Left renal cortex interstitium (tissue), 4 donors: ENCODE measurements at places on chromosomes 1 and 21. TPM values are rescaled to one million over a fixed set of nuclear protein-coding genes. Genes with fewer than 3 reads are reported as not detected.

DNA sequence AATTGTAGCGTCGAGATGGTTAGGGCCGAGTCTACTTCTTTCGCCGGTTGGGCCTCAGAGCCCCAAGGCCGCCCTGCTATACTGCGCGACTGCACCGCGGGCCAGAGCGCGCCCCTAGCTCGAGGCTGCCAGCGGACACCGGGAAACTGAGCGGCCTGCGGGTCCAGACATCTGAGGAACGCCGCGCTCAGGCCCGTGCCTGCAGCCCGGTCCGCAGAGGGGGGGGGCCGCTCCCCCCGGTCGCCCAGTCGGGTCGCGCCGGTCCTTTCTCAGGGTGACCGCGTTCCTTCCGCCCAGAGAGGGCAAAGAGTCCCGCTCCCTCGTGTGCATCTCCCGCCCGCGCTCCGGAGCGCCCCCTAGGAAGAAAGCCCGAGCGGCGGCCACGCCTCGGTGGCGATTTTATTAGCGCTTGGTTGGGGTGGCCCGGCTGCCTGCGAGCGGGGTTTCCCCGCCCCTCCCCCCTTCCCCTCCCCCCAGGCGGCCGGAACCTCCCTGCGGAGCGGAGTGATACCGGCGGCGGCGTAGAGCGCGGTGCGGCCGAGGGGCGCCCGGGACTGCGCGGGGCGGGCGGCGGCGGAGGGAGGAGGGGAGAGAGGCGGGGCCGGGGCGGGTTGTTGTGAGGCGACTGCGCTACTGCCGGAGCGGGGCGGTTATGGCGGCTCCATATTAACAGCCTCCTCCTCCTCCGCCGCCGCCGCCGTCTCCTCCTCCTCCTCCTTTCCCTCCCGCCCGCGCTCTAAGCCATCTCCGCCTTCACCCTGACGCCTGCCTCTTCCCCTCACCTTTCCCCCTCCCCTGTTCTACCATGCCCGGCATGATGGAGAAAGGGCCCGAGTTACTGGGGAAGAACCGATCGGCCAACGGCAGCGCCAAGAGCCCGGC is at the start of gene RCOR3:
Gene RCOR3 (plus strand): TSS at position 611 of the 882 bp plus-strand sequence. CDS start 195 bp downstream, at position 806.
- peak; percentile 81 for DNase-seq

DNA sequence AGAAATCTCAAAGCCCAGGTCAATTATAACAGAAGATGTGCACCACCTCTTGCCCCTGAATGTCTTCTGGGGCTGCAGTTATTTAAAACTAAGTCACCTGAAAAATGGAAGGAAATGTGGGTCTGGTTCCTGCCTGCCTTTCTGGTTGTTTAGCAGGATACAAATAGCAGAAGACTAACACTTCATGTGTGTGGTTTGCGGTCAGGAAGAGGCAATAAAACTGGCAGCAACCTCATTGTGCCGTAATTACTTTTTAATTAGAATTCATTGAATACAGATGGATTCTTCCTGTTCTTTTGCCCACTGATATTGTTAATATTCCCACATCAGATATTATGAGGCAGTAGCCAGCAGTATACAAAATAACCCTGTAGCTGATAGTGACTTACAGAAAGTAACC is 345.7 kb downstream of the ZNF326 start:
- no peak for DNase-seq

GRCh38 chr1:201381130-201381529 is 3.6 kb upstream of the TNNT2 start:
- DNase-seq: no peak

DNA sequence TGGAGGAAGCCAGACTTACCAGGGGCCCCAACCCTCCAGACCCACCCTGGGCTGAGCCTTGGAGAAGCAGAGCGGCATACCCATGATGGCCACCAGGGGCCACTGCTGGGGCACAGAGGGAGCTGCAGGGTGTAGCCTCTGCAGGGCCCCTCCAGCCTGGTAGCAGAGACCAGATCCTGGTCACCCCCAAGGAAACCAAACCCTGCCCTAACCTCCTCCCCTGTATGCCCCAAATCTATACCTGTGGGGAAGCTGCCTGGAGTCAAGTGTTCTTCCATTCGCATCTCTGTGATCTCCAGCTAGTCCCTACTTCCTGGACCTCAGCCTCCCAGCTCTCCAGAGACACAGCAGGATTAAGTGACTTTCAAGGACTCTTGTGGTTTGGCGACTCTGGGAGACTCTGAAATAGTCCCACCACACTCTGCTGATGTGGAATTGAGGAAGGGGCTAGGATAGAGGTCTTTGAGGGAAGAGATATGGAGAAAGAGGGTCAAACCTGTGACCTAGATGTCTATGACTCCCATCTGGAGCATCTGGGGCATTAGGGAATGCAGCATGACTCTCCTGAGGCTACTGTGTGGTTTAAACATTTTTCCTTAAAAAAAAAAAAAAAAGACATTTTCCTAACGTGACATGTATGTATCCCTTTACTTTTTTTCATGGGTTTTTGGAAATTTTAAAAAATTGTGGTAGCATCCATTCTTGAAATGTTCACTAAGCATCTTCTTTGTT is 119.2 kb upstream of the IPO9 start:
- no peak for DNase-seq

GRCh38 chr1:212680680-212681389 is 18.8 kb downstream of the BATF3 start:
- DNase-seq: no peak

The STMN1 gene
- 1,095 TPM for polyA plus RNA-seq

DNA sequence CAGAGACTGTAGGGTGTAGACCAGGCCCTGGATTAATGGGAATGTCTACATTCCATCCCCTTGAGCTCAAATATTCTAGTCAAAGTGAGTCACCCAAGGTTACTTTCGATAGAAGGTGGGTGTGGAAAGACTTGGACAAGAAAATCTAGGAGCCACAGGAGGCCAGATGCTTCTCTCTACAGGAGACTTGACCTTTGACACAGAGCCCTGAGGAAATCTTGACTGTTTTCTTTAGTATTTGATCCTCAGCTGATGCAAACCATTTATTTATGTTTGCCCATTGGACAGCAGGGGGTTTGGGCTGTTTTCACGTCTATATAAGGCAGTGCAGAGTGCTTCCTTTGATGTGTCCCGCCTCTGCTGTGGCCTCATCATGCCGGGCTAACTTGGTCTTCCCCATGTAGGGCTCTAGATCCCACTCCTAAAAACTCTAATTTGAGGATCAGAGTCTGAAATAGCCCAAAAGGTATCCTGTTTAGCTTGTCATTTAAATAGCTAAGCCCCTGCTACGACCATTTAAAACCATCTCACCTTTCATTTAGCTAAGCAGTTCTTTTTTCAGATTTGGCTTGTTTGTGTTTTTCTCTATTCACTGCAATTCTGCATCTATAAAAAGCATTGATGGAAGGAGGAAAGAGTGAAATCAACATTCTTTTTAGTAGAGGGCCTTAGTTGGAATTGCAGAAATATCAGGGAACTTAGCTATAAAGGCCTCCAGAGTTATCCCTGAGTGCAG is 15.5 kb upstream of the MAP3K7CL start:
- DNase-seq: no peak

GRCh38 chr1:48470481-48470855 is 1.5 kb downstream of the SPATA6 start:
- DNase-seq: no peak

GRCh38 chr1:86701731-86702130 is 2.6 kb upstream of the SH3GLB1 start:
- DNase-seq: no peak

The ERVH48-1 gene
- polyA plus RNA-seq: 0.21 TPM

The EXTL1 gene
- polyA plus RNA-seq: 1.5 TPM

GRCh38 chr1:111920221-111921024 is 69.0 kb downstream of the KCND3 start:
- DNase-seq: no peak

- DNase-seq: no peak
Observed at GRCh38 chr1:67636146-67636545, 48.9 kb upstream of the GADD45A start.

The CD84 gene
- 0.94 TPM for polyA plus RNA-seq

The INSRR gene
- 1.9 TPM for polyA plus RNA-seq

GRCh38 chr1:22888320-22889075 is 84.2 kb downstream of the LACTBL1 start:
- DNase-seq: no peak

The GJB3 gene
- polyA plus RNA-seq: 0.13 TPM

- no peak for DNase-seq
Observed at GRCh38 chr1:67956116-67956515, 94.3 kb downstream of the DIRAS3 start.

GRCh38 chr1:245060684-245061374 is 94.0 kb upstream of the KIF26B start:
- DNase-seq: no peak

GRCh38 chr1:156425943-156426342 is 56.9 kb downstream of the RHBG start:
- DNase-seq: no peak

- DNase-seq: no peak
Observed at GRCh38 chr1:226236826-226237225, 13.4 kb downstream of the MIXL1 start.
